ENCODE measurements at places on chromosomes 3 and 15.

- DNase-seq = no peak
These were observed 567 bp downstream of the TICRR start for GRCh38 chr15:89575656-89576416.

DNA sequence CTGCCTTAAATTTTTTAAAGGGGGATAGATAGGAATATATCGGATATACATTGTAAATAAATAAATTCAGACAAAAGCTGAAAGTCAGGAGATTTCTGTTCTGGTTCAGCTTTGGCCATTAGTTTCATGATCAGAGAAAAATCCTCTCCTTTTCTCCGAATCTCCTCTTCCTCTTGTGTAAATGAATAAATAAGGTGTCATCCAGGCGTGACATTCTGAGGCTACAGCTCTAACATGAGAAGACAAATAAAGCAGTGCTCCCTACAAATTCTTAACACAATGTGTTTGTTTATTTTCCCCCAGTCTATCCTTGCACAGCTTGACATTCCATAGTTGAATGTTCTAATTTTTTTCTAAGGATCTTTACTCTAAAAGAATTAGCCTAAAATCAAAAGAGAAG is 9.4 kb upstream of the MB21D2 start:
- no peak for DNase-seq

DNA sequence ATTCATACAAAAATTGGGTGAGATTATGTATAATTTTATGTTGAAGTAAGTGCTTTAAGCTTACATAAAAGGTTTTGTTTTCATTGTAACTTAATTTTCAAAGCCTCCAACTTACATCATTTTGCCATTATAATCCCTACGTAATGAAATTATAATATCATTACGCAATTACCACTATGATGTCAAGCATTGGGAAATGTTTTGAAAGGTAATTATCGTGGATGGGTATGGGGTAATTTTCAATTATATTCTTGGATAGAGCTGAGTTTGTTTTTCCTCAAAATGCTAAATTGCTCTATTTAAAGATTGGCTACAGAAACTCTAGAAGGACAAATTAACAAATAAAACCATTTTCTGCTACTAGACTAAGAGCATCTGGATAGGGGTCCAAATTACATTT is 80.2 kb upstream of the FAM3D start:
- no peak for DNase-seq

DNA sequence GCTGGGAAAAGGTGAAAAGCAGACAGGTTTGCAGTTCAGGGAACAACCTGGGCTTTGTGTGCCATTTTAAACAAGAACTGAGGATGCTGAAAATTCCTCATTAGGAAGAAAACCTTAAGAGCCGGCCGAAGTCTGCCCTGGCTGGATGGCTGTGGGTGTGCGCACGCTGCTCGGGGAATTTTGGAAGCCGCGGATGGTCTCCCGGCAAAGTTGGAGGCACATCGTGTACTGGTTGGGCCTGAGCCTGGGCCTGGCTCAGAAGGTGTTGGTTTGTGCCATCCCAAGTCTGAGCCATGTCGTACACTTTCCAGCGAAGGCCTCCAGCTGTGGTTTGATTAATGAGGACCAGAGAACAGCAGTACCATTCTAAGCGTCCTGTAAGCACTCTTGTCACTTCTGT is 188.2 kb downstream of the ATP10A start:
- DNase-seq = no peak

- DNase-seq = no peak
These were observed 49.1 kb downstream of the AKAP13 start for GRCh38 chr15:85429522-85429921.

DNA sequence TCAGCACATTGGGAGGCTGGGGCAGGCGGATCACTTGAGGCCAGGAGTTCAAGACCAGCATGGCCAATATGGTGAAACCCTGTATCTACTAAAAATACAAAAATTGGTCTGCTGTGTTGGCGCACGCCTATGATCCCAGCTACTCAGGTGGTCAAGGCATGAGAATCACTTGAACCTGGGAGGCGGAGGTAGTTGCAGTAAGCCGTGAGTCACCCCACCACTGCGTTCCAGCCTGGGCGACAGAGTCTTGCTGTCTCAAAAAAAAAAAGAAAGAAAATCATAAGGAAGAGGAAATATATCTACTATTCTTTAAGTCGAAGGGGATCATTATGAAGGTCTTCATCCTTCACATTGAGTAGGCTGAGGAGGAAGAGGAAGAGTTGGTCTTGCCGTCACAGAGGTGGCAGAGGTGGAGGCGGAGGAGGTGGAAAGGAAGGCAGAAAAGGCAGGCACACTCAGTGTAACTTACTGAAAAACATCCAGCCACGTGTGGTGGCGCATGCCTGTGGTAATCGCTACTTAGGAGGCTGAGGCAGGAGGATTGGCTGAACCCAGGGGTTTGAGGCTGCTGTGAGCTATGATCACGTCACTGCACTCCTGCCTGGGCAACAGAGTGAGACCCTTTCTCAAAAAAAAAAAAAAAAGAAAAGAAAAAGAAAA is 14.2 kb downstream of the CSK start:
- DNase-seq = no peak

GRCh38 chr3:23389686-23390085 is 186.6 kb downstream of the UBE2E2 start:
- DNase-seq = no peak

- no peak for DNase-seq
These were observed 159.8 kb downstream of the RBMS3 start for GRCh38 chr3:29440413-29441305.

All from CD4-positive, alpha-beta T cell treated with Interleukin-4 for 4 hours (primary cell).